SJCRH30 (cell line): ENCODE measurements at places on chromosomes 13 and 19.

DNA sequence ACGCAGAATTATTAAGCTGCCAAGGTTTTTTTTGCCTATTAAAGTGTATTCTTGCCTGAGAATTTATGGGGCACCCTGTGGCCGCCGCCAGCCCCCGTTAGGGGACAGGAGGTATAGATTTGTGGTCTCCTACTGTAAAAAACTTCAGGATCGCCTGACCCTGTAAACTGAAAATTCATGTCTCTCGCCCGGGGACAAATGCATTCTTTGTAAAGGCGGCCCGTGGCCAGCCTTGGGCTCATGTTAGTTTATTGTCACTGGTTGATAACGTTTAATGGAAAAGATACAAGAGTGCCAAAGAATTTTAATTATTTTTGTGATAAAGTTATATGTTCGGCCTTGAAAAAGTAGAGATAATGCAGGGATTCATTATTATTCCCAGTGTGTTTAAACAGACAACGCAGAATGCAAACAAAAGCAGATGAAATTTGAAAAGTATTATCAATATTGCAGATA lies 141.7 kb downstream of the URI1 start:
- DNase-seq: no peak

GRCh38 chr19:39110263-39110967 lies 15.2 kb upstream of the PAK4 start:
- peak; percentile 44 for DNase-seq

DNA sequence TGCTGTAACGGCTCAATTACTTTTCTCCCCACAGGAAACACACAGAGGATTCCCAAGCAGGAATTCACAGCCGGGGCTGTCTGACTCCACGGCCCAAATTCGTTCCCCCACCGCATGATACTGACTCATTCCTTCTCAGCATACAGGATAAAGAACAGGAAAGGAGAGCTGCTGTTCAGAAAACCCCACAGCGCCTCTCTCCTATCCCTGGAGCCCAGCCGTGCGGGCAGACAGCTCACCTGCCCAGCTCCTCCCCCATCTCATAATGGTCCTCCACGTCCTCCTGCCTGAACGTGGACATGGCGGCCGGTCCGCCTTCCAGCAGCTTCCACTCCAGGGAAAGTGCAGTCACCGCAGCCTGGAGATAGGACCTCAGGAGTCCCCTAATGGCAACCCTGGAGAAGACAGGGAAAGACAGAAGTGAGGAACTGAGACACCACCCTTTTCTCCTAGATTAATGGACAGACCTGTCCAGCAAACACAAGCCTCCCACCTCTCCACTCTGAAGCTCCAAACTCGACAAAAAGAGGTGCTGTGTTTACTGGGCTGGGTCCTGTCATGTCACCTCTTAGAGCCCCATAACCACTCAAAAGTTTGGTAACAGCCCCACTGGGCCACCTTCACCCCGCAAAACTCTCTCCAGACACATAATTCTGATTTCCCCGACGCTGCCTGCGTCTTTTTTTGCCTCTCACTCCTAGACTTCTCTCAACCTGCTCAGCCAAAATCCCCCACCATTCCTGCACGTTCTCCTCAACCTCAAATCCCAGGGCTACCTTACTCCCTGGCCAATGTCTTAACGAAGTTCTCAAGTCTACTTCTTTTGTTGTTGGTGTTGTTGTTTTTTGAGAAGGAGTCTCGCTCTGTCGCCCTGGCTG lies 1.2 kb downstream of the DAPK3 start:
- DNase-seq: no peak

GRCh38 chr13:39397896-39398265 lies 205.1 kb downstream of the LHFPL6 start:
- no peak for DNase-seq

DNA sequence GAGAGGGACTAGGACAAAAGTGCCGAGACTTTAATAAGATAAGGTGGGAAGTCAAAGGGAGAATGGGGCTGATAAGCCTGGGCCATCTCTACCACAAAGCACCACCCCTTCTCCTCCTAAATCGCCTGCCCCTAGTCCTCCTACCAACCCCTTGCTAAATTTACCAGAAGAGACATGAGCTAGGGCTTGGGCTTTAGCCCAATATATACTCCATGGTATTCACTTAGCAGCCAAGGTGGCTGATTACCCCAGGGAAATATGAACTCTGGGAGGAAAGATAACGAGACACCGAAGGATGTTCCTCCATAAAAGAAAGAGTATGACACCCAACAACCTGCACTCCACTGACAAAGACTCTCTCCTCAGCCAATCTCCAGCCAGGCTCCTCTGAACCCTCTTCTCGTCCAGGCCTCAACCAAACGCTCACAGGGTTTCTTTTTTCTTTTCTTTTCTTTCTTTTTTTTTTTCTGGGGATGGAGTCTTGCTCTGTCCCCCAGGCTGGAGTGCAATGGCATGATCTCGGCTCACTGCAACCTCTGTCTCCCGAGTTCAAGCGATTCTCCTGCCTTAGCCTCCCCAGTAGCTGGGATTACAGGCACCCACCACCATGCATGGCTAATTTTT lies 610.2 kb downstream of the UQCRFS1 start:
- DNase-seq: no peak

DNA sequence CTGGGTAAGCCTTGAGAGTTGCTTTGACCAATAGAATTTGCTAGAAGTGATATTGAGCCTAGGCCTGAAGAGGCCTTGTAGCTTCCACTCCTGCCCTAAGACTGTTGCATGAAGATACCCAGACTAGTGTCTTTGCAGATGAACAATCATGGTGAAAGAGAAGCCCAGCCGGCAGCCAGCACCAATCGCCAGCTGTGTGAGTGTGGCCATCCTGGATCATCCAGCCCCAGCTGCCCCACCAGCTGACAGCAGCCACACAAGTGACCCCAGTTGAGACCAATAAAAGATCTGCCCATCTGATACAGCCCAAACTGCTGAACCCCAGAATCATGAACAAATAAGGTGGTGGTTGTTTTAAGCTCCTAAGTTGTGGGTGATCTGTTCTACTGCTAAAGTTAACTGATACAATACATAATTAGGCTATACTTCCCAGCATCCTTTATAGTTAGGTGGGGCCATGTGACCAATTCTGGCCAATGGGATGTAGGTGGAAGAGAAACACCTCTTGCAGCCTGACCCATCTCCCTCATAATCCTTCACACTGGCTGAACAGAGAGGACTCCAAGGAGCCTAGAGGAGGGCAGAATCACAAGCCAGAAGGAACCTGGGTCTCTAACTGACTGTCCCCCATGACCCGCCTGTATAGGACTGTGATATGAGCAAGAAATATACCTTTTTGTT lies 9.4 kb upstream of the ZNF428 start:
- peak; percentile 33 for DNase-seq

GRCh38 chr19:45906221-45906620 lies 3.8 kb upstream of the MYPOP start:
- DNase-seq: no peak
